ENCODE measurements at places on chromosomes 3 and 15. TPM values are rescaled to one million over a fixed set of nuclear protein-coding genes. Genes with fewer than 3 reads are reported as not detected.

The GUCA1C gene
- not detected for total RNA-seq

GRCh38 chr15:34753236-34753894 is 1.4 kb downstream of the GJD2 start:
- peaks cover 39% of the 10 kb centered on the region for H3K27me3 ChIP-seq
- peaks cover 6% of the 10 kb centered on the region for H3K4me1 ChIP-seq
- no peak overlapping the region for H3K27ac ChIP-seq
- H3K4me3 ChIP-seq: no peak overlapping the region

The CFAP100 gene
- total RNA-seq: not detected

The CLEC3B gene
- 0.29 TPM for total RNA-seq

DNA sequence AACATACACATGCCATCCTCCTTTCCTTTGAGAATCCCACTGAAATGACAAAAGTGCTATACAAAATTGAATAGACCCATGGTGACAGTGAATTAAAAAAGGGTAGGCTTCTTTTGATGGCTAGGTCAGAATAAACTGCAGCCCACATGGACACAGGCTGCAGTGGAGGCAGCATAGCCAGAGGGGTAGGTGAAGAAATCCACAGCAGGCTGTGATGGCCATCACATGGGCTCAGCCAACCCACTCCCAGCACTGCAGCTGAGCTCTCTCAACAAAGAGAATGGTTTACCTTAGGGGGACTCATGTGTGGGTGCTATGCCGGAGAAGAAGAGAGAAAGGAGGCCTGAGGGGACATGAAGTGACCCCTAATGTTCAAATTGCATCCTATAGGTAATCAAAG is 331.1 kb downstream of the CHST2 start:
- no peak overlapping the region for H3K4me3 ChIP-seq
- no peak for DNase-seq
- no peaks in the 10 kb centered on the region for H3K27me3 ChIP-seq
- no peaks in the 10 kb centered on the region for H3K4me1 ChIP-seq

The IP6K2 gene
- 50.4 TPM for total RNA-seq

- H3K27ac ChIP-seq: no peak overlapping the region
- H3K27me3 ChIP-seq: no peaks in the 10 kb centered on the region
- H3K4me3 ChIP-seq: no peak overlapping the region
- H3K36me3 ChIP-seq: no peaks in the 10 kb centered on the region
Measured at GRCh38 chr3:82353306-82354171, 592.1 kb upstream of the GBE1 start.

The TMEM212 gene
- total RNA-seq: not detected

DNA sequence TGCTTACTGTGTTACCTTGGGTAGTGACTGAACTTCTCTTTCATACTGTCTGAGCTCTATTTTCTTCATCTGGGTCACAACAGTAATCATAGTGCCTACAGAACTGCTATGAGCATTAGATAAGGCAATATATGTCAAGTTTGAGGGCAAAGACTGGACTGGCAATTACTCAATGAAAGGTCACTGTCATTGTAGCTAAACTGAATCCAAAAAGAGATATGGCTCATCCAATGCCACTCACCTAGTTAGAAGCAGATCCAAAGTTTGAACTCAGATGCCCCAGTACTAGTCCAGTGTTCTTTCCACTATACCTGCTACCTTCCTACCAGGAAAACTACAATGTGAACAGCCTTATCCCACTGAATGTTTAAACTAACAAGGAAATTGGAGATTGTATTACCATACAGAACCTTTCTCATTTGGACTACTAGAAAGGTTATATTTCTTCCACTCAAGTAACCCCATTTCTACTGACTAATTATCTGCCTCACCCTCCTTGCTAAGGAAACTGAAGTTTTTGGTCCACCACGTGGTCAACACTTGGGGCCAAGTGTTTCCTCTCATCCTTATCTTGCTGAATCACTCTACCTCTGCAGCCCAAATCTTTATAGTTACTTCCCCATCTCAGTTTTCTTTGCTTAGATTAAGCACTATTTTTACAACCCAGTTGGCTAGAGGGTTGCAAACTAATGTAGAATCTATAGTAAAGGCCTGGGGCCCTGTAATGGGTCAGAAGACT is 202.3 kb upstream of the LPP start:
- DNase-seq: peak; percentile 43
- H3K27me3 ChIP-seq: no peaks in the 10 kb centered on the region
- peaks cover 18% of the 10 kb centered on the region for H3K36me3 ChIP-seq
- H3K4me1 ChIP-seq: peaks cover 74% of the 10 kb centered on the region
- H3K4me3 ChIP-seq: no peak overlapping the region

GRCh38 chr3:192887047-192887446 is 30.6 kb downstream of the MB21D2 start:
- H3K36me3 ChIP-seq: peaks cover 5% of the 10 kb centered on the region
- no peak overlapping the region for H3K27ac ChIP-seq
- H3K4me3 ChIP-seq: no peak overlapping the region
- H3K27me3 ChIP-seq: peaks cover 2% of the 10 kb centered on the region

DNA sequence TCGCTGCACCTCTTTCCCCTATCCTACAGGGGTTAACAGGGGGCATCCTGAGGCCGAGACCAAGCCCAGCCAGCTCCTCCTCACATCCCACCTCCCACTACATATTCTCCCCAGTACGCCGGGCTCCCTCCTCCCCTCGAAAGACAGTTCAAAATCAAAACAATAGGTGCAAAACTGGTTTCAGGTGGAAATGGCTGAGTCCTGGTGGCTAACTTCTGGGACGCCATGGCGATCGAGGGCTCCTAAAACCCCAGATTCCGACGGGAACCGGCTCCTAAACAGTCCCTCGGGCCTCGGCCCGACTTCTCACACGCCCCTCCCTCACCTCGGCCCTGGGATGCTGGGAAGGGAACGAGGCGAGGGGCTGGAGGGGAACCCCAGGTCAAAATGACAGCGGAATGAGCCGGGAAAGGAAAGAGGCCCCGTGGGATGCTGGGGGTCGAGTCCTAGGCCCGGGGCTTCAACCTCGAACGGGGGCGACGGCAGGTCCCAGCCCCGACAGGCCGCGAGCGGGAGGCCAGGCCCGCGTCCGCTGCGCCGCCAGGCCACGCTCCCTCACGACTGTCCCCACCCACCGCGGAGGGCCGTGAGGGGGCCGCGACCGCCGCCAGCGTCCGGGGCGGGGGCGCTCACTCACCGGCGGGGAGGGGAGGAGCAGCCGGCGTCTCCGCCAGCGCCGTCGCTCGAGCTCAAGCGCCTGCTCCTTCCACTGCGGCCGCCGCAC is 492 bp downstream of the TMCC1 start:
- peaks cover 30% of the 10 kb centered on the region for H3K4me1 ChIP-seq
- H3K27me3 ChIP-seq: no peaks in the 10 kb centered on the region
- peak overlapping the region; percentile 84 for H3K4me3 ChIP-seq
- peak overlapping the region; percentile 86 for H3K27ac ChIP-seq

The FAM43A gene
- 1.1 TPM for total RNA-seq

DNA sequence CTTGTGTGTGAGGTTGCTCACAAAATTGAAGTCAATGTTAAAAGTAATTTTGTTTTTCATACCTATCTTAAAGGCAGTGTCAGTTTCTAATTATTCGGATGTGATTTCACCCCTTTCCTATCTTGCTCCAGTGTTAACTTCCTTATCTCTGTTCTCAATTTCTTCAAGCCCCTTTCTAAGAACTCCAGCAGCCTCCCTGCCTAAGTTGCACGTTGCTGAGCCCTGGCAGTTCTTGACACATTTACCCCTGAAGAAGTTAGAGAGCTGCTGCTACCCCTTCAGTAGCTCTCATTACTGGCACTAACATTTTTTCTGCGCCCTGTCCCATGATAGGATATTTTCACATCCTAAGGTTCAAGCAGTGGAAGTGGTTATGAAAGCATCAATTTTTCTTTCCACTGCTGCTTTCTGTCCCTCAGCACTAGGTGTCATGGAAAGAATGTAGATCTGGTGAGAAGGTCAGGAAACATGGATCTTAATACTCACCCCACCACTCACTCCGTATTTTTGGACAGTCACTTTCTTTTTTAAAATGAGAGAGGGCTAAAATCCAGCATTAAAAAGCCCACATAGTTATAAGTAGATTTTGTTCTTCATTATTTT is 62.9 kb downstream of the OPA1 start:
- H3K4me1 ChIP-seq: no peaks in the 10 kb centered on the region
- peaks cover 30% of the 10 kb centered on the region for H3K36me3 ChIP-seq
- no peaks in the 10 kb centered on the region for H3K27me3 ChIP-seq
- H3K4me3 ChIP-seq: no peak overlapping the region

DNA sequence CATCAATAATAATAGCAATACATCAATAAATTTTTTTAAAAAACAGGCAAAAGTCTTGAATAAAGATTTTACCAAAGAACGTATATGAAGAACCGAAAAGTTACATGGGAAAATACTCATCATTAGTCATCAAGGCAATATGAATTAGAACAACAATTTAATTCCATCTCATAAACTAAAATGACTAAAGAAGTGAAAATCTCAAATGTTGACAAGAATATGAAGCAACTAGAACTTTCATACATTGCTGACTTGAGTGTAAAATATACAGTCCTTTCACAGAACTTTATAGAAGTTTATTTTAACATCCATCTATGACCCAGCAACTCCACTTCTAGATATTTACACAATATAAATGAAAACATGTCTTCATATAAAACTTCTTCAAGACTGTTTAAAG is 35.3 kb upstream of the ABHD10 start:
- no peak for DNase-seq
- peaks cover 3% of the 10 kb centered on the region for H3K27me3 ChIP-seq
- no peak overlapping the region for H3K4me3 ChIP-seq
- no peak overlapping the region for H3K27ac ChIP-seq
- H3K4me1 ChIP-seq: no peaks in the 10 kb centered on the region

The DZIP1L gene
- total RNA-seq: not detected

DNA sequence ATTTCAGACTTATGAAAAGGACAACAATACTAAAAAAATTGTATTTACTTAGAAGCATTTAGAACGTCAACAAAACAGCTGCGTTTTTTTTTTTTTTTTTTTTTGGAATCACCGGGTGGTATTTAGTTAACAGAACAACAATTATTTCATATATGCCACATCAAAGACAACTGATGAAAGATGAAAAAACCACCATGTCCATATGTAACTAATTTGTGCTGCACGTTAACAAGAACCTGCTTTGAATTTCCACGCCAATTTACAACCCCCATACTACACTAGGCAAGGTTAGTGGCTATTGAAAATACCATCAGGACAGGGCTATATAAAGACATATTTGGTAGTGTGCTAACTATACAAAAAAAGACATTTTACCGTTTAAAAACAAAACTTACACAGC is 189.3 kb upstream of the ROBO1 start:
- no peak overlapping the region for H3K27ac ChIP-seq
- H3K4me1 ChIP-seq: no peaks in the 10 kb centered on the region
- H3K27me3 ChIP-seq: no peaks in the 10 kb centered on the region

The FETUB gene
- total RNA-seq: not detected

GRCh38 chr15:62439543-62440016 is 274.5 kb upstream of the C2CD4B start:
- H3K36me3 ChIP-seq: no peaks in the 10 kb centered on the region
- H3K27me3 ChIP-seq: no peaks in the 10 kb centered on the region
- no peak for DNase-seq
- H3K4me1 ChIP-seq: no peaks in the 10 kb centered on the region
- no peak overlapping the region for H3K4me3 ChIP-seq

The COLQ gene
- 6.0 TPM for total RNA-seq

The WNT5A gene
- not detected for total RNA-seq

The STXBP5L gene
- total RNA-seq: not detected

- peaks cover 6% of the 10 kb centered on the region for H3K4me1 ChIP-seq
- H3K4me3 ChIP-seq: no peak overlapping the region
- no peak overlapping the region for H3K27ac ChIP-seq
- peaks cover 2% of the 10 kb centered on the region for H3K36me3 ChIP-seq
Measured at GRCh38 chr3:128311441-128311844, 155.2 kb downstream of the DNAJB8 start.

The MON1A gene
- total RNA-seq: 15.0 TPM
